HT1080 (cell line): ENCODE measurements at places on chromosomes 12 and 14. TPM values are rescaled to one million over a fixed set of nuclear protein-coding genes. Genes with fewer than 3 reads are reported as not detected.

The CBLN3 gene
- 0.35 and 0.84 TPM in 2 replicates for total RNA-seq

The COX14 gene
- total RNA-seq, result 58.9 and 119 TPM in 2 replicates

The MORN3 gene
- total RNA-seq, result 0.08 and 0.33 TPM in 2 replicates

The SRRM4 gene
- total RNA-seq, result not detected in 2 replicates

The SAMD4A gene
- 10.0 and 16.3 TPM in 2 replicates for total RNA-seq

The AICDA gene
- total RNA-seq, result not detected in 2 replicates

The ISM2 gene
- not detected in 2 replicates for total RNA-seq

The VDR gene
- total RNA-seq, result 3.6 and 6.1 TPM in 2 replicates

The NFE2 gene
- total RNA-seq, result 0.06 TPM in 1 of 2 replicates, not detected in the other

The LARP4 gene
- 34.0 and 49.9 TPM in 2 replicates for total RNA-seq

The TAS2R19 gene
- total RNA-seq, result 0.23 and 0.40 TPM in 2 replicates

The PROX2 gene
- 0.03 TPM in 1 of 2 replicates, not detected in the other for total RNA-seq

GRCh38 chr12:70154960-70155589 lies 88.2 kb upstream of the CNOT2 start:
- no peak for DNase-seq

GRCh38 chr12:9040484-9041186 lies 51.3 kb downstream of the KLRG1 start:
- DNase-seq, result no peak

- DNase-seq, result peak; percentile 58
These were observed 475.3 kb downstream of the EGLN3 start for GRCh38 chr14:33475623-33476022.

GRCh38 chr12:53967421-53967925 lies 5.5 kb upstream of the HOXC11 start:
- DNase-seq, result no peak

DNA sequence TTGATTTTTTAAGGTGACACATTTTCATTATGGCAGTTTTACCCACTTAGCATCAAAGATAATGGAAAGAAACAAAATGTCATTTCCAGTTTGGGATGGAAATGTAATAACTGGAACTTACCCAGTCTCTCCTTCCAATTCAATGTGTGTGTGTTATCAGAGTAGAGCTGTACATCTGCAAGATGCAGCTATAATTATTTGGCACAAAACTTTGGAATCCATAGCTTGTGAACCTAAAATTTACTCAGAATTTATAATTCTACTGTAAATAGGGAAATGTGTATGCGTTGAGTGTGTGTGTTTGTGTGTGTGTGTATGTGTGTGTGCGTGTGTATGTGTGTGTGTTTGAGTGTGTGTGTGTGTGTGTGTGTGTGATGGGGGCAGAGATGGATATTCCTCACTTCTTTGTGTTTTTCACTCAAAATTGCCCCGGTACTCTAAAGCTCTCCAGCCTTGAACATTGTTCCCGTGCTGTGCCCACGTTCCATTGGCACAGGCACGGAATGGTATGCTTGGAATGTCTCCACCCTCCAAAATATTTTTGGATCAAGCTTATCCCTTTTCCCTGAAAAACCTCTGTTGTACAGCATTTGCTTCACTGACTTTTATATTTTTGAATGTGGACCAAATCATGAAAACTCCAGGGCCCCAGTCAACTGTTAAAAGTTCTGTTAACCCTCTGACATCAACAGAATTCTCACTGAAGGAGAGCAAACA lies 150.2 kb upstream of the BMP4 start:
- DNase-seq, result no peak

DNA sequence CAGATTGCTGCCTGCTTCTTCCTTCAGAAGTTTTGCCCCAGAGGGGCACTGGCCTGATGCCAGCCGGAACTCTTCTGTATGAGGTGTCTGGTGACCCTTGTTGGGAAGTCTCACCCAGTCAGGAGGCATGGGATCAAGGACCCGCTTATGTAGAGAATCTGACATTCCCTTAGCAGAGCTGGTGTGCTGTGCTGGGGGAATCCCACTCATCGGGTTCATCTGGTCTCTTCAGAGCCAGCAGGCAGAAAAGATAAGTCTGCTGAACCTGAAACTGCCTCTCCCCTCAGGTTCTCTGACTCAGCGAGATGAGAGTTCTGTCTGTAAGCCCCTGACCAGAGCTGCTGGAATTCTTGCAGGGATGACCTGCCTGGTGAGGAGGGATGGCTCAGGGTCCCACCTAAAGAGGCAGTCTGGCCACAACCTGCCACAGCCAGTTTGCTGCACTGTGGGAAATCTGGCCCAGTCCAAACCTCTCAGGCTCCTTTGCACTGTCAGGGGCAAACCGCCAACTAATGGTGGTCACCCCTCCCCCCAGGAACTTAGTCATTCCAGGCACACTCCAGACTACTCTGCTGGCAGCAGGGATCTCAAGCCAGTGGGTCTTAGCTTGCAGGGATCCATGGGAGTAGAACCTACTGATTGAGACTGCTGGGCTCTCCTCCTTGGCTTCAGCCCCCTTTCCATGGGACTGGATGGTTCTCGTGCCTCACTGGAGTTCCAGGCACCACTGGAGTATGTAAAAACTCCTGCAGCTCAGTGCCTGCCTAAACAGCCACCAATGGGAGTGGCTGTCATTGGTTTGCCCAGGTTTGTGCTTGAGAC lies 4.1 kb downstream of the CLEC2D start:
- DNase-seq, result peak; percentile 98

GRCh38 chr14:39423793-39424192 lies 8.4 kb downstream of the FBXO33 start:
- DNase-seq, result no peak

GRCh38 chr12:67811437-67812361 lies 163.2 kb downstream of the DYRK2 start:
- peak; percentile 91 for DNase-seq

- DNase-seq, result no peak
These were observed 207.9 kb upstream of the TMEM260 start for GRCh38 chr14:56371737-56372136.

DNA sequence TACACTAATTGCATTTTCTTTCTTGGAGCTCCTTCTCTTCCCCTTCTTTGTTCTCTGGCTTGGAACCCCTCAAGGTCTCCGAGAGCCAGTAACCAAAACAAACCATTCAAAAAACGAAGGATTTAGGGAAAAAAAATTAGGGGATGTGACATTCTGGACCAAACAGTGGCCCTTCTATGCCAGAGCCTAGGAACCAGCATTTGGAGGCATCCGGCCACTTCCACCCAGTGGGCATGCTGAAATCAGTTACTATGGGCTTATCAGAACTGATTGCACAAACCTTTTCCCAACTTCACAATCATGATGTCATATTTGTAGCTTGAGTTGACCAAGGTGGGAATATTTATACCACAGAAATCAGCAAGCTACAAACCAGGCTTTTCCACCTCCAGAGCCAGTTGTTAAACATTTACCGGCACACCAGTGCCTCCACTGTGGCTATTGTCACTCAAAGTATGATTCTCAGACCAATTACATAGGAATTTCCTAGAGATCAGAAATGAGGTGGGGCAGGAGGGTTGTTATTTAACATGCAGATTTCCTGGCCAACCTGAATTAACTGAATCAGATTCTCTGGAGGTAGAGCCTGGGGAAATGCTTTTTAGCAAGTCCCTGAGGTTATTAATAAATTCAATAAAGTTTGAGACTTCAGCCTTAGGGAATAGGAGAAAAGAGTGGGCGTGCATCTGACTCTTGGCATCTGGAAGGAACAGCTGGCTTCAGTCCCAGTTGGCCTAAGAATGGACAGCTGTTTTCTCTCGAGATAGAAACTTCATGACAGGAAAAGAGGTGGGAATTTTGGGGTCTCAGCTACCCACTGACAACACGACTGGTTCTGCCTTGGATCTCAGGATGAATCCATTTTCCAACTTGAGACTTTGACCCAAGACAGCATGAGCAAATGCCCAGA lies 273.9 kb downstream of the ZFP36L1 start:
- no peak for DNase-seq

DNA sequence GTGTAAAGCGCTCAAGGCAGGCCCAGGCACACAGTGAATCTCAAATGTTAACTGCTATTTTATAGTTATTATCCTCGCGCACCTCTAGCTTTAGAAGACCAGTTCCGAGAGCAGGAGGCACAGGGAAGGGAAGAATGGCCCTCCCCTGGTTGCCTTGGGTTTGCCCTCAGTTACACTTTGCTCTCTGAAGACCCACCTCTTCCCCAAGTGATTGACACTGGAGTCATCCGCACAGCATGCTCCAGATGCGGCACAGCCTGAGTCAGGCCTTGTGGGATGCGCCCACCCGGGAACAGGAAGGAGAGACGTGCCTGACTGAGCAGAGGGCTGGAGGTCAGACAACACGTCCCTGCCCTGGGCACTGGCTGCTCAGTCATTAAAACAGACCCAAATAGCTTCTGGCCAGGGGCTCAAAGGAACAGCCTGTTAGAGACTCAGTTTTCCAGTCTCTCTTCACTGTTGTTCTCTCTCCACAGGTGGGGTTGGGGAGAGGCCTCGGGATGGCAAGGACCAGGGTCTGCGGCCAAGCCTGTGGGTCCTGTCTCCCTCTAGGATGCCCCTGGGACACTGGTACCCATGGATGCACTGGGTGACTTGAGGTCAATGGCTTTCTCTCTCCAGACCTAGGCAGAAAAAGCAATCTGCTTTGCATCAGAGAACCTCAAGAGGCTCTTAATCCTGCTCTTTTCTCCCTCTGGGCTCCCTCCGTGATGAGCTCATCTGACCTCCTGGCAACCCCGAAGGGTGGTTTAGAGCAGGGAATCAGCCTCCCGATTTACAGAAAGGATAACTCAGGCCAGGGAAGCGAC lies 13.6 kb upstream of the MLXIP start:
- peak; percentile 93 for DNase-seq

DNA sequence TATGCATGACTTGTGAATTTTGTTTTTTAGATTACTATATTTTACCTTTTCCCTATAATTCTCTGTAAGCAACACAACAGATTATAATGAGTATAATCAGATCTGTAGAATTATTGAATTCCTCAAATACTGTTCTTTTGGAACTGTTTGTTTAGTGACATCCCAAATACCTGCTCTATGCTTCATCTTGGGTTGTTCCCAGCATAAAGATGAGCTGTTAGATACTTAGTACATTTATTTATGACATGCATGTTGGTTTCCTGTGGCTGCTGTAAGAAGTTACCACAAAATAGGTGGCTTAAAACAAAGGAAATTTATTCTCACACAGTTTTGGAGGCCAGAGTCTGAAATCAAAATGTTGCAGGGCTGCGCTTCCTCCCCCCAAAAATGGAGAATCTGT lies 78.4 kb downstream of the PTPRR start:
- DNase-seq, result no peak

- DNase-seq, result no peak
These were observed 2.8 kb upstream of the SLC25A47 start for GRCh38 chr14:100320157-100320856.

DNA sequence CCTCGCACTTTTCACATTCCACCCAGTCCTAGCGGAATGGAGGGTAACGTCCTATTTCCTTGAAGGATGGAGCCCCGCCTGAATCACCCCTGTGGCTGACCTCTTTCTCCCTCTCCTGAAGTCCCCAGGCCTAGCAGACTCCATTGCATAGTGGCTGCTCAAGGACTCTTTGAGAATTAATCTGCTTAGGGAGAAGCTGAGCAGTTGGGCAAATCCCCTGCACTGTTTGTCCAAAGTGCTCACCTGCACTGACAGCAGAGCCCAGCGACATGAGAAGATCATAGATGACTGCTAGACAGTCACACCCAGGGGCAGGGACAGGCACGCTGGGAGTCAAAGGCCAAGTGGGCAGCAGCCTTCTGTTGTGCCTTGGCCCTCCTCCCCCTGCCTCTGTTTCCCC lies 37.7 kb upstream of the DICER1 start:
- DNase-seq, result no peak

GRCh38 chr12:45587012-45587411 lies 142.5 kb upstream of the ARID2 start:
- DNase-seq, result no peak

DNA sequence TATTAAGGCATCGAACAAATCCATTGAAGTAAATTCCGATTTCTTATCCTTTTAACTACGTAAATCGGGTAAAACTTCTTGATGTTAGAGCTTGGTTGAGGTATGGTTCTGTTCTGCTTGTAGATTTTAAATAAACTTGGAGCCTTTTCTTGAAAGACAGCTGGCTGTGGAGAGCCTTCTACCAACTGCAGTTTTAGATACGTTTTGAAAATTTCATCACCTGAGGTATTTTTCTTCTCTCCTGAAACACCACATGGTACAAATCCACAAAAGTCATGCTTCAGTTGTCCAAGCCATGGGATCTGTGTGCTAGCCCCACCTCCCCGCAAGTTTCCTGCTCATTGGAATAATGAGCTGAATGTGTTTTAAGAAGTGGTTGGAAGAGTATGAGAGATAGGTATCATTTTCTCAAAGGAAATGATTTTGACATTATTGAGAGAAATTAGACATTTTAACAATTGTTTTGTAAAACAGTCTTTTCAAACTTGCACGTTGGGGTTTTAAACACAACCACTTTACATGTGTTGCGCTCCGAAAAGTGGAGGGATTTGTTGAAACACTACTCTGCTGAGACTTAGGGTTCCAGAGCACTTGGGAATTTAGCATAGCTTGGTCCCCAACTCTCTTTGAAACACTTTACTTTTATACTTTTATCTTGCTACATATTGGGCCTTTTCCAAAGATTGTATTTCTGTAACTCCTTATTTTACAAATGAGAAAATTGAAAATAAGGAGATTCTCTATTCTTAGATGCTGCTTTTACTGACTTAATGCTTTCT lies 1.4 kb downstream of the PPM1A start:
- peak; percentile 38 for DNase-seq

- no peak for DNase-seq
These were observed 20.7 kb upstream of the TCP11L2 start for GRCh38 chr12:106281804-106282203.

DNA sequence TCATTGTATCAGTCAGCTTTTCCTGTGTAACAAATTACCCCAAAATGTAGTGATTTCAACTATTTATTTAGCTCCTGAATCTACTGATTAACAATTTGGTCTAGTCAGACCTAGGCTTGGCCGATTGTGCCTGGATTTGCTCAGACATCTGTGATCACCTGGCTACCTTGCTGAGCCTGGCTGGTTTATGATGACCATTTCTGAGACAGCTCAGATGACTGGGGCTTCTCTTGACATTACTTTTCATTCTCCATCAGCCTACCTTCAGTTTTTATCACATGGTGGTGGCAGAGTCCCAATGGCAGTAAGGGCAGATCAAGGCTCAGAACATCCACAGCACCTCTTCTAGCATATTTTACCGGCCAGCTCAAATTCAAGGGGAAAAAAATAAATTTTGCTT lies 286.3 kb downstream of the BTG1 start:
- DNase-seq, result no peak

DNA sequence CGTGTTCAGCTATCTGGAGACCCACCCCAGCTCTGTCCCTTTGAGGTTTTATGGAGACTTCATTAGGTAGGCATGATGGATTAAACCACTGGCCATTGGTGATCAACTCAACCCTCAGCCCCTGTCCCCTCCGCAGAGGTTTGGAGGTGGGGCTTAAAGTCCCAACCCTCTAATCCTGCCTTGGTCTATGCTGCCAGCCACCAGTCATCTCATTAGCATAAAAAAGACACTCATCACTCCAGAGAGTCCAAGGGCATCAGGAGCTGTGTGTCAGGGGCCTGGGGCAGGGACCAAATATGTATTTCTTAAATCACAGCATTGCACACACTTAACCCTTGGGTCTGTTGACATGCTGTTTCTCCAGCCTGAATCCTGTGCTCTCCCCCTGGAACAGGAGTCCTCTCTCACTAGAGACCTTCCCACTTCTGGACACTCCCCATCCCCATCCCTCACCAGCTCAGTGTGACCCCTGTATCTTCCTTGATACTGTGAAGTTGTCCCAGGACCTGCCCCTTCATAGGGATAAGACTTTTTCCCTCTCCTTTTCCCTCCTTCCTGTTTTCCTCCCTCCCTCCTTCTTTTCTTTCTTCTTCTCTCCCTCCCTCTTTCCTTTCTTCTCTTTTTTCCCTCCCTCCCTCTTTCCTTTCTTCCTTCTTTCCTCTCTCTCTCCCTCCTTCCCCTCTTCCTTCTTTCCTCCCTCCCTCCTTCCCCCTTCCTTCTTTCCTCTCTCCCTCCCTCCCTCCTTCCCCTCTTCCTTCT lies 54.7 kb upstream of the CLMN start:
- no peak for DNase-seq
